RPMI8226 (cell line): ENCODE measurements at places on chromosomes 7 and 10.
A peak's percentile ranks its signal among the peaks of the same experiment; 100 is the strongest.

DNA sequence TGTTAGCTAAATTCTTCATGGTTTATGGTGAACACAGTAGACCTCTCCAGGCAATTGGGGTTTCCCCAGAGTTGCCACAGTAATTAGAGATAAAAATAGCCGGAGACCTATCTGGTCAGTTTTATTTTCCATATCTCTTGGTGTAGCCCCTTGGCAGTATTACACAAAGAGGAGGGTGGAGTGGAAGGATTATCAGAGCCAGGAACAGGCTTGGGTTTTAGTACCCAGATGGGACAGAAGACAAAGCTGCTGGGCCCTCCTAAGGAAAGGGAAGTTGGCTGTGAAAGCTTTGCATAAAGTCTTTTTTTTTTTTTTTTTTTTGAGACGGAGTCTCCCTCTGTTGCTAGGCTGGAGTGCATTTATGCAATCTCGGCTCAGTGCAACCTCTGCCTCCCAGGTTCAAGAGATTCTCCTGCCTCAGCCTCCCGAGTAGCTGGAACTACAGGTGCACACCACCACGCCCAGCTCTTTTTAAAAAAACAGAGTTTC, 9.7 kb downstream of the ZSCAN21 start:
- DNase-seq = no peak

DNA sequence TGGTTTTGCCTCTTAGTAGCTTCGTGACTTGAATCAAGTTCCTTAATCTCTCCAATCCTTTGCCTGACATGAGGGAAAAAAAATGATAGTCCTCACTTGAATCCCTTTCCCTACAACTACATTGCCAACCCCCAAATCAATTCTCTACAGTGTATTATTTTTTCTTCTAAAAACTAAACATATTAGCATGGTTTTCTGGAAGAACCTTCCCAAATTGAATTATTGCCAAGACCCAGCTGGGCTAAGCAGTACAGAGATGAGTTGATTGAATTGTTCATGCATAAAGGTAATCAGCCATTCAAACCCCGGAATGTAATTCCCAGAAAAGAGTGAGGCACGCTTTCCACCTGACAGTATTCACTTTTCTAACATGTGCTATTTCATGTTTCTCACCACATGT, 155.6 kb upstream of the AGR3 start:
- DNase-seq = no peak

DNA sequence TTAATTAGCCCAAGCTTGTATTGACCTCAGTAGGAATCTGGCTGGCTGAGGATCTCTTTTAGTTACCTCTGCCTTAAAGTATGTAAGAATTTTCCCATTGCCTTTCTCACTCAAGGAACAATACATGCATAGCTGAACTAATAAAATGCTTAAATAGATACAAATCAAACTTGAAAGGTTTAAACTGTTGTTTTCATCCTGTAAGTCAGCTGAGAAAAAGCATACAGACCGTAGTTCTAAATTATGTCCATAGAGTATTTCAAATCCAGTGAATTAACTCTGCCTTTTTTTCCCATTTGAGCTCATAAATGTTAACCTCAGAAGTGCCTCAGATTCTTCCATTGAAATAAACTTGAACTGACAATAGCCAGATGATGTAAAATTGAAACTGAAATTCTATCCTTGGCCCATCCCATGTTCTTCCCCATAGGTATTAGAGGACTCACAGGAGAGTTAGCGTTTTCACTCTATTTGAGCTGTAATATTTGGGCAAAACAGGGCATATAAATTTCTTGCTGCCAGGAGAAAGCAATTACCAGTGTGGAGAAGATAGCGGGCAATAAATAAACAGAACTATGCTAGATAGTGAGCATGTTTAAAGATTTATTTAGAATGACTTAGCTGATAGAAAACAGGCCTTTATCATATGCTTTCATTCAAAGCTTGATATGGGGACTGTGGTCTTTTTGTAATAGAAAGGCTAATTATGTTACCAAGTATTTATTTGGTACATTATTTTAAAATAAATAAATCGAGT, 163.7 kb downstream of the WNT2 start:
- no peak for DNase-seq

DNA sequence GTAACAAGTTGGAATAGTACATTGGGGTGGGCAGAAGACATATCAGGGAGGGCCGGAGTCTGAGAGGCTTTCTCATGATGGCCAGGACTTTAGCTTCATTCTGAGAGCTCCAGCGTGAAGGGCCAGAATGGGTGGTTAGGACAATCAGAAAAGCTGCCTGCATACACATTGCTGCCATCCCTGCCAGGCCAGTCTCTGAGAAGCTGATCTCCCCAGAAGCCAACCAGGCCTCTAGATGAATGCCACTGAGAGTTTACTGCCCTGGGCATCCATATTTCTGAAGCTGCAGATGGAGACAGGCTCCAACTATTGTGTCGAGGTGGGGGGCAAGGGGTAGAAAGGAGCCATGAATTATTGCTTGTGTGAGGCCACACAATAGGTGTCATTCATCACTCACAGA, 32.0 kb upstream of the ARHGAP22 start:
- DNase-seq = no peak

DNA sequence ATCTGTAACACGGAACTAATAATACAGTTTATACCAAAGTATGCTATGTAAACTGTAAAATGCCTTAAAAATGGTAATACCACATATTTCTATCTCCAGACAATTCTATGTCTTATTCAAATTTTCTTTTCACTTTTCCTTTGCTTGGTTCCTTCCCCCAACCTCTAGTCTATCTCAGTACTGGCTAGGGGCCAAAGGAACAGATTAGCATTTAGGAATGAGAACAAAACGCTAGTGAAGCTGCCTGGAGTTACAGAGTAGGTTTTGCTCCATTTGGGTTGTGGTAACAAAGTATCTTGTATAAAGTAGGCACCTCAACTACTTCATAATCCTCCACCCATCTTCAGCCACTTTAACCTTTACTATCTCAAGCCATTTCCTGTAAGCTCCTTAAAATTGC, 94.1 kb downstream of the HBP1 start:
- no peak for DNase-seq

GRCh38 chr7:116912269-116912909, 40.9 kb upstream of the ST7 start:
- DNase-seq = no peak

GRCh38 chr10:108303149-108303548, 1138.6 kb upstream of the SORCS1 start:
- peak; percentile 3 for DNase-seq
